ENCODE measurements at places on chromosomes 3 and 15.

DNA sequence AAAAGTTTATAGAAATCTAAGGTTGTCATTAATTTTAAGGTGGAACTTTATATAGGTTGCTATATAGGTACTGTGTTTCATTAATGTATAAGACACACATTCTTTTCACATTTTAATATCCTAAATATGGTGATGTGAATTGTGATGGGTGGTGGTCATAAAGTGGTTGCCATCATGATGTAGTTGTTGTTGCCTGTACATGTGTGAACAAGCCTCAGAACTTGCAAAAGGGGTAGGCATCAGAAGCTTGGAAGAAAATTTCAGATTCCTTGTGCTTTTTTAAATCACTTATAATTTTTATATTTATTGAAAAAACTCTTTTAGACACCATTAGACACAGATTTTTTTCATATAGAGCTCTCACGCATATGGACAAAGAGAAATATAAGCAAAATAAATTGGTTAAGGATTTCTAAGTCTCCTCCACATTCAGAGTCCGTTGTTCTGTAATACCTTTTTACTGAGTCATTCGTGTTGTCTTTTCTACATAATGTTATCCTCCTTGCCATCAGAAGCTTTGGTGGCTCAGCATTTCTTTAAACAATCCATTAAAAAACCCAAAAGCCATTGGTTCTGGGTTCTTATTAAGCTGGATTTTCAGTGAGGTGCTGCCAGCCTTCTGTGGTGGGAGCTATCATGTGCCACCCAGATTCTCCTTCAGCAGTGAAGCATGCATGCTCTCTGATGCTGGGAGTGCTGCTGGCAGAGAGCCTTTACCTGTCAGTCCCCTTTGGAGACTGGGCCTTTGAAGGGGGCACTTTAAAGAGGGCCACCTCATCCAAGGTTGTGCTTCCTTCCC, 140.4 kb upstream of the GALNT15 start:
- DNase-seq, result no peak

DNA sequence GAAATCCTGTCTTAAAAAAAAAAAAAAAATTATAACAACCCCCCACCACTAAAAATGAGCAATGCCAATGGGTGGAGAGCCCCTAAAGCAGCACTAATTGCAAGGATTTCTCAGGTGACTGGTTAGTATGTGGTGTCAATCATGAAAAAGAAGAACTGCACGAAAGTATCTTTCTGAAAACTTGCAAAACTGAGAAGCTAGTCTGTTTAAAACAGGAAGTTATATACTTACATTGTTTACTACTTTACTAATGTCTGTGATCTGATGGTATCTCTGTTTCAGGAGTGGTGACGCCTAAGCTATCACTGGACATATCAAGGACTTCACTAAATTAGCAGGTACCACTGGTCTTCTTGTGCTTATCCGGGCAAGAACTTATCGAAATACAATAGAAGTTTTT, at the start of gene CCR3:
TSS of gene CCR3 (plus strand) at position 341 of the 400 bp plus-strand sequence. CDS start 22,699 bp downstream, outside the sequence.
- DNase-seq, result peak; percentile 52

GRCh38 chr15:70474471-70475406, 288.6 kb downstream of the UACA start:
- DNase-seq, result peak; percentile 96

DNA sequence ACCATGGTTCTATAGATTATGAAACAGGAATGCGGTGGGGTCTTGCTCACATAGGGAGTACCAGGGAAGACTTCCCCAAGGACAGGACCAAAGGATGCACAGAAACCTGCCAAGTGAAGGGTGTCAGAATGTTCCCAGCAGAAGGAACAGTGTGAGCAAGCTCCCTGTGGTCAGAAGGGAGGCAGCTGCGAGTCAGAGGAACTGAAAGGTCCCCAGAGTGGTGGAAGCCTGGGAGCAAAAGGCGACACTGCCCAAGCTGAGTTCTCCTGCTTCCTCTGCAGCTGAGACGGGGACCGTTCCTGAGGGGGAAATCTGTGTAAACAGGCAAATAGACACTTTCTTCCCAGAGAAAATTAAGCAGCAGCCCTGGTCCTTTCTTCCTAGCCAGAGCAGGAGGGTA, 14.2 kb upstream of the SLC6A6 start:
- DNase-seq, result no peak

All from KBM-7 (cell line).